ENCODE measurements at places on chromosomes 6 and 20.

DNA sequence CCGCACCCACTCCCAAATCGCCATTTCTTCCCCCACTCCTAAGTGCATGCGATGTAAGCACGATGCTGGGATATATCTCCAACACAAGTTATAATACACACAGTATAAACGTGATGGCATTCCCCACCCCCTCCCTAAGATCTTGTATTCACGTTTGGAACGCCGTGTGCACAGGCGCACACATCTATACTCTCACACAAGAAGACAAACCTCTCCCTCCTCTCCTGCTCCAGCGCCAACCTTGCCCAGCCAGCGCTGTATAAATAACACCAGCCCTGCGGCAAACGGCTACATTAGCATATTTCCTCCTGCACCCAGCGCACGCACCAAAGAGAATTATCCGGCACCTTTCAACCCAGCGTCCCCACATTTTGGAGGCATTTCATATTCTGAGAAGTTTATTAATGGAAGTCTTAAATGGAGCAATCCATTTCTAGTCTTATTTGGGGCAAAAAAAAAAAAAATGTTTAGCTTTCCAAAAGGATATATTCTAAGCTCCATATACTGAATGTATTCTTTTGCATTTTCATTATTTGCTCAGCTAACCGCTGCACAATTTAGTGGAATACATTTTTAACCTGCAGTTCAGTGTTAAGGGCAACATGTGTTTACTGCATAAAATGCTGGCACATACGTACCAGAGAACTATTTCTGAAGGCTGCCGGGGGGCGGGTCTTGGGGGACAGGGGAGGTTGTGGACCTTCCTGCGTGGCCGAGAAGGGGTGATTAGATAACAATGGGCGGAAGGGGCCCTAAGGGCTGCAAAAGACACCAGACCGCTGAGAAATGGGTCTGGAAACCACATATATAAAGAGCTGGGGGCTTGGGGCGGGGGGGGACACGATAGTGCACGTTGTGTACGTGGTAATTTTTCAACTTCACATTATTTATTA is 1.1 kb upstream of the SLC22A23 start:
- DNase-seq, result no peak

GRCh38 chr6:15077006-15077405 is 168.9 kb upstream of the JARID2 start:
- no peak for DNase-seq

DNA sequence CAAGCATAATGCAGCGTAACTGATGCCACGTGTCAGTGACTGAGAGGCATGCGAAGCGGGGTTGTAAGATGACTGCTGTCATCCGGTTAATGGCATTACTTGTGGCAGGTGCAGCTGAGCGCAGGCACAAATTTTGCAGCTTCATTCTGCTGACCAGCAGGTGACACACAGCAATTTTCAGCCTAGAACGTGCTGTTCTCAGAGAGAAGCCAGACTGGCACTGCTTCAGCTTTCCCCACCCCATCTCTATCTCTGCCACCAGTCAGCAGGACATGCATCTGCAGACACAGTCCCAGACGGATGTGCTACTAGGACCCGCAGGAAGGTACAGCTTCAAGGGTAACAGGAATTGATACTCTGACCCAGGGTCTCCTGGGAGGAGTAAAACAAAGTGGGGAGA is 221.8 kb downstream of the KIF16B start:
- no peak for DNase-seq

DNA sequence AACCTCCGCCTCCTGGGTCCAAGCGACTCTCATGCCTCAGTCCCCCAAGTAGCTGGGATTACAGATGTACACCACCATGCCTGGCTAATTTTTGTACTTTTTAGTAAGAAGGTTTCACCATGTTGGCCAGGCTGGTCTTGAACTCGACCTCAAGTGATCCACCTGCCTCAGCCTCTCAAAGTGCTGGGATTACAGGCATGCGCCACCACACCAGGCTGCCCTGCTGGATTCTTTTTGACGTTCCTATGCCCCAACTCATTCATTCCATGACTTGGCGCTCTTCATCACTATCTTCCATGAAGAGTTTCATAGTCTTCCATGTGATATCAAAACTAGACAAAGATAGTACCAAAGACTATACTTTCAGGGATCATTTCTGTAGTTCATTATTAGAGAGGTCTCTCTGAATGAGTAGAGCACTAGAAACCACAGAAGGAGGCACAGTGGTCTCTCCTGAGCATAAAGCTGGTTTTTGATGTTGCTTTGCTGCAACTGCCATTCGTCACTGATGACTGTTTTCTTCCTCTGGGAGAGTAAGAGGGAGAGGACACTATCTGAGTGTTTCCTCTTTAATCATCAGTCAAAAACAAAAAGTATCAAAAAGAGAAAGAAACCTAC is 23.5 kb downstream of the DNAAF9 start:
- no peak for DNase-seq

DNA sequence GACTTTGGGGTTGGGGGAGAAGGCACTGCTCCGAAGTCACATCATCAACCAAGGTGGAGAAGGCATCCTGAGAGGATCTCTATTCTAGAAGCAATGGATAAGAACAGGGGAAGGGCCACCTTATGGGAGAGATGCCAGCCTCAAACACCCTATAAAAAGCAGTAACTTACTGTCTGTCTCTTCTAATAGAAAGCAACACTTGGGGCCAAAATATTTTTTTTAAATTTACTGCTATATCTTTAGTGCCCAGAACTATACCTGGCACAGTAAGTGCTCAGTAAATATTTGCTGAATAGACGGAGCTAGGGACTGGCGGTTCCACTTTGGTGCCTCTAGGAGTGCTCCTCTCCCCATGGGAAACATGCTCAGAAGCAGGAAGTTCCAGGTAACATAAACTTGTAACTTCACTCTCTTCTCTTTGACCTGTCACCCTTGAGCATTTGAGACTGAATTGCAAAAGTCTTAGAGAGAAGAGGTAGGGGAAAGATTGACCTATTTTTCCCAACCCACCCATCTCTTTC is 807 bp upstream of the OTOR start:
- no peak for DNase-seq
